SJCRH30 (cell line): ENCODE measurements at places on chromosomes 5 and 9.

- DNase-seq: no peak
Observed at GRCh38 chr9:14258660-14259239, 55.2 kb downstream of the NFIB start.

GRCh38 chr5:14821100-14821845 lies 50.3 kb downstream of the ANKH start:
- no peak for DNase-seq

DNA sequence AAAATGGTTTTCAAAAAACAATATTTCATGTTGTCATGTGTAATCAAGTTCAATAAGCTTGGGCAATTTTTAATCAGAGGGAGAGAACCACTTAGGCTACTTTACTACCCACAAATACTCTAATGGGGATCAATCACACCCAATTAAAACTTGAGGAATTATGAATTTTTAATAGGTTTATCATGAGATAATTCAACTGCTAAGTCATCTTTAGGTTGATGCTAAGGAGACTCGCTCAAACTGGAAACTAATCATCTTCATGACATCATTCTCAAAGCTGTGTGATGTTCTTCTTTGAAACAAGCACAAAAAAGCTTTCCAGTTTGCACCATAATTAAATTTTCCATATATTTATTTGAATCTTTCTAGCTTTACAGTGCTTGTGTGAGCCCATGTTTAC lies 867.5 kb downstream of the MAT2B start:
- no peak for DNase-seq

DNA sequence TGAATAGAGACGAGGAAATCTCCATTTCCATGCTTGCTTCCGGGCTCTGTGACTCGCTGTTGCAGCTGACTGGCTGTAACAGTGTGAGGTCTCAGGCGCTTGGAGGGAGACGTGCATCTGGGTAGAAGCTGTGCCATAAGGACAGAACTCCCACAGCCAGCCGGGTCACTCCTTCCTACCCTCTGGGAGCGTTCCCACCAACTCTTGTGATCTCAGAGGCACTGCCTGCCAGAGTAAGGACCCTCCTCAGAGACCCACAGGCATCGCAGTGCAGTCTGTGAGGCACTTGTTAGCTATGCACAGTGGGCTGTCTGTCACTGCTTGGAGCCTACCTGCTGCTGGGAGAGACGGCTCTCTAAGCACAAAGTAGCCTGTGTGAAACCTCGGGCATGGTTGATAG lies 203.4 kb upstream of the SEMA6A start:
- peak; percentile 78 for DNase-seq

- DNase-seq: no peak
Observed at GRCh38 chr9:17761984-17762676, 183.3 kb downstream of the SH3GL2 start.

- no peak for DNase-seq
Observed at GRCh38 chr5:173755319-173755718, 132.8 kb upstream of the CPEB4 start.

DNA sequence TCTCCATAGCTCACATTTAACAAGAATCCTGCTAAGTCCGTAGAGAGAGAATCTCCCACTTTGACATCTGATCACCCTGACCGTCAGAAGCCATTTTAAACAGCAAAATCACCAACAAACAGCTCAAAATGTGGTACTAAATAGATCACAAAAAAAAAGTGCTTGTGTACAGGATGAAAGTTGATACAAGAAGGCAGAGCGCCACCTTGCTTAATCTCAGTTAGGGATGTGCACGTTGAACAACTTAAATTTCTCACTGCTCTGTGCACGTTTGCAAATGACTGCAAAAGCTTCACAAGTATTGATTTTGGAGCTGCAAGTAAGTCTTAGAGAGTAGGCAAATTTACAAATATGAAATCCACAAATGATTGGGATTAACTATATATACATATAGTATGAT lies 63.1 kb upstream of the NREP start:
- peak; percentile 16 for DNase-seq

- no peak for DNase-seq
Observed at GRCh38 chr9:97617939-97618416, 15.2 kb downstream of the TSTD2 start.

- no peak for DNase-seq
Observed at GRCh38 chr9:91159664-91160121, 202.0 kb downstream of the AUH start.

DNA sequence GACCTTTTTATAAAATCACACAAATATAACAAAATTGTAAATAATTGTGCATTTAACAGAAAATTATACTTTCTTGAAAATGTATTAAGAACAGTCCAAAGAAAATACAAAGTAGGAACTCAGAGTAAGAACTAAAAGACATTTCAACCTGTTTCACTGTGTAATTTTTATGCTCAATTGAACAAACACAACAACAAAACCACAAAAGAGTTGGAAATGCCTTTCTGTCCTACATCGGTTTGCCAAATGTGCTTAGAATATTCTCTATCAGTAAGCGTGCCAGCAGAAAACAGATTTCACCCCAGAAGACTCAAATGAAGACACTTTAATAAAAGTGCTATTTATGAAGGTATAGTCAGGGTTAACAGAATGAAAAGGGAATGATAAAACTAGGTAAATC lies 592.1 kb downstream of the PRELID2 start:
- no peak for DNase-seq

DNA sequence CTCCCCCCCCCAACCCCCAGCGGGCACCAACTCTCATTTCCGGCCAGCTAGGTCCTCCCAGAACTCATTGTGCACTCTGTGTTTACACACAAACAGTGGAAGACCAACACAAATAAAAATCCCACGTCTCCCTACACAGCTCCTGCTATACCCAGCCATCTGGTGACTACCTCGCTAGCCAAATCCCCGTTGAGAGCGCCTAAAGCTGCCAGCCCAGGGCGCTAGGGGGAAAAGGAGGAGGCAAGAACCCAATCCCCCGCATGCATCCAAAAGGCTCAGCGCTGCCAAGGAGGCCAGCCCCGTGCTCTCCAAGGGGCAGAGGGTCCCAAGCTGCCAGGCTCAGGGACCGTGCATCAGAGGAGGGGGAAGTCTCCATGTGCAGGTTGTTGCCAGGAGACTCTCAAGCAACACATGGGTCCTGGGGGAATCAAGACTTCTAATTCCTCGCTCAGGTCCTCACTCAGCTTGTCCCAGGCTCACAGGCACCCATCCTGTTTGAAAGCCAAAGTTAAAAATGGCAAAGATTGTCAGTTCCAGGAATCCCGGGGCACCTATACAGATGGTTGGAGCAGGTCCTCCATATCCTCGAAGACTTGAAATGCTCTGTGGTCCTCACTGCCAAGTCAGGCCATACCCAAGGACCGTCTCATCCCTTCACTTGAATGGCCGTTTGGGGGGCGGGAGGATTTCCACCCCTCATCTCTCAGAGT lies 2.7 kb downstream of the ASTN2 start:
- DNase-seq: no peak

DNA sequence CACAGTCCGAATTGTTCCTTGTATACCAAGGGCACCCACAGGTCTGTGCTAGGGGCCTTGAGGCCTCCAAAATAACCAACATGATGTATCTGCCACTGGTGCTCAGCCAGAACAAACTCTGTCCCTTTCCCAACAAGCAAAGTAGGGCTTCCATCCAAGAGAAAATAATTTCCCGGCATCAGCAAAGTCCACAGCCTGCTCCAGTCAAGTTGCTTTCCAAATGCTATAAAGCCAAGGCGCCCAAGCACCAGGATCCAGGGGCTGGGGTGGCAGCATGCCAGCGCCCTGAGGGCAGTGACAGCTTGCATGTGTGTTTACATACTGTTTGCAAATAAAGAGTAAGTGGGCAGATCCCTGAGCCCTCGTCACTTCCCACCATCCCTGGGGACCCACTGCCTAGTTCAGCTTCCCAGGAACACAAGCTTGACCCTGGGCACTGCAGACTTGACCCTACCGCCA lies 155.9 kb downstream of the ERCC6L2 start:
- peak; percentile 91 for DNase-seq

GRCh38 chr5:122673343-122673742 lies 101.5 kb upstream of the SNX2 start:
- DNase-seq: no peak

DNA sequence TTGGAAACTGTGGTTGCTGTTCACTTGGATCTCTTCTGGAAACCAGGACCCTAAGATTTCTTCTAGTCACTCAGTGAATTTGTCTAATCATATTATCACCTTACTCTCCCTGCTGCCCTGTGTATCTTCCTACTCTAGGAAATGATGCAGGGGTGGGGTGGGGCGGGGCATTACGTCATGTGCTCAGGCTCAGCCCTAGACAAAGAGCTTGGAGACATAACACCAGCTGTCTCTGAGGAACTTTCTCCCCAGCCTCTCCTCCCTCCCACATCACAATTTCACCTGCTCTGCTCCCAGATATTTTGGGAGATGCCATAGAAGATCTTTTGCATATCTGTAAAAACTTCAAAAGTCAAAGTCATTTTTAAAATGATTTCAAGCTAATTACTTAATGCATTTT lies 470.4 kb downstream of the ZSWIM6 start:
- no peak for DNase-seq

DNA sequence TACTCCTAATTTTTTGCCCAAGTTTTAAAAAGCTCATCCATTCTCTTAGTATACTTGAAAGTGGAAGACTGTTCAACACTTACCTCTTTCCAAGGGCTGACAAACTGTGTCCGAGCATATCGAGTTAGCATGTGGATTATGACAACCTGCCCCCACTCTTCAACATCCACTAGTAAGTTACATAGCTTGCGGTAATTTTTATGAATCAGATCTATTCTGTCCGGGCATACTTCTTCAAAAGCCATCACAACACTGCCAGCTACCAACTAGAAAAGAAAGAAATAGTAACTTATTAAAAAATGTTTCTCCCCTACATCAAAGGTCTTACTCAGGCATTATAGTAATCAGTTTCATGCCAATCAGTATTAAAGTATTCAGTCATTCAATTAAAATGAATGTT lies 78.5 kb downstream of the AP3B1 start:
- DNase-seq: no peak

DNA sequence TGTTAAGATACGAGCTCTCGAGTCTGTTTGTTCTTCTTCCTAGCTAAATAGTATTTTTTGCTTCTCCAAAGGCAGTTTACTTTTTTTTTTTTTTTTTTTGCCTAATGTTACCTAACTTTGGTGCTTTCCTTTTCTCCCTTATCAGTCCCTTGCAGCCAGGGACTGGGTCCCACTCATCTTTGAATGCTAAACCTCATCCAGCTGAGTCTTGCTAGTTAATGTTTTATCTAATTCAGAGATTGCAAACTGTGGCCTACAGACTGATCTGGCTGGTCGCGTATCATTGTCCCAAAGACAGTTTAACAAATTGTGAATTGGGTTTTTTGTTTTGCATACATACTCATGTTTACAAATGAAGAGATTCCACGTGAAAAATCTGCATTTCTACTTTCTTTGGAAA lies 95.7 kb upstream of the EFNA5 start:
- DNase-seq: no peak

GRCh38 chr5:138833080-138833479 lies 42.1 kb downstream of the LRRTM2 start:
- DNase-seq: no peak

GRCh38 chr5:61307191-61307590 lies 24.9 kb upstream of the ZSWIM6 start:
- DNase-seq: no peak

GRCh38 chr5:8094304-8094703 lies 225.4 kb downstream of the MTRR start:
- DNase-seq: no peak

DNA sequence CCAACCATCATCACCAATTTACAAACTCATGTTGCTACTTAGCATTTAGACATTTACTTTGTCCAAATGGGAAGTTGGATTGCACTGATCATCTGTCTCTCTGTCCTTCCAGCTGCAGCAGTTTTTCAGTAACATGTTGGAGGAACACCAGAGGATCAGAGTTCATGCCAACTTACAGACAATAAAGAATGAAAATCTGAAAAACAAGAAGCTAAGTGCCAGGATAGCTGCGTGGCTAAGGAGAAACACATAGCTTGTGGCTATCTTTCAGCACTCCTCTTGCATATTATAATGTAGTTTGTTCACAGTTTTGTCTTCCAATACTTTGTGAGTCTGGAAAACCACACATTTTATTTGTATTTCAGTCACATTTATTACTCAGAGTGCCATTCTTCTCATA lies 6.4 kb upstream of the ARL14EPL start:
- no peak for DNase-seq

DNA sequence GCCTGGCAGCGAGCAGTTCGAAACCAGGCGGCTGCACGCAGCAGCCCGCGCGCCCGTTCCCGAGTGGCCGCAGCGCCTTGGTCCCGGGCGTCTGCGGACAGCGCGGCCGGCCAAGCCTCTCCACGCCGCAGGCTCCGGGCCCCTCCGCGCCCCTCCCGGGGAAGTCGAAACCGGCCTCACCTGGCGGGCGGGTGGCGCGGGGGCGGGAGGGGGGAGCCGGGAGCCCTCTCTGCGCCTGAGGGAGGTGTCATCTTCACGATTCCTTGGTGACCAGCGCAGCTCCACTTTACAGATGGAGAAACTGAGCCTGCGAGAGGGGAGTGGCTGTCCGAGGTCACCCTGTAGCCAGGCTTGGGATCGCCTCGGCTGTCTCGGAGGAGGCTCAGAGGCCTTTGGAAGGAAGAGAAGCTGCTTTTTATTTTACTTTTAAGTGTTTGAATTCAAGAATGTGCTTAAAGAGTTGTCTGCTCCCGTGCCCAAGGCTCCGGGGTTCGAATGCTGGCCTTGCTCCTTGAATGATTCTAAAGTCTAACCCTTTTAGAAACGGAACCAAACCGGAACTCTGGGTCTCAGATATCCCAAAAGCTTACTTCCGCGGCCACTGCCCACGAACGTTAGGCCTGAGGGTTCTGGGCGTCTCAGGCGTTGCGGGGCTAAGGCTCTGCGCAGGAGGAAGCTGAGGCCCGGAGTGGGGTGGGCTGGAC lies 662 bp downstream of the SUSD3 start:
- DNase-seq: no peak

- DNase-seq: no peak
Observed at GRCh38 chr5:15835514-15835913, 335.5 kb downstream of the FBXL7 start.

DNA sequence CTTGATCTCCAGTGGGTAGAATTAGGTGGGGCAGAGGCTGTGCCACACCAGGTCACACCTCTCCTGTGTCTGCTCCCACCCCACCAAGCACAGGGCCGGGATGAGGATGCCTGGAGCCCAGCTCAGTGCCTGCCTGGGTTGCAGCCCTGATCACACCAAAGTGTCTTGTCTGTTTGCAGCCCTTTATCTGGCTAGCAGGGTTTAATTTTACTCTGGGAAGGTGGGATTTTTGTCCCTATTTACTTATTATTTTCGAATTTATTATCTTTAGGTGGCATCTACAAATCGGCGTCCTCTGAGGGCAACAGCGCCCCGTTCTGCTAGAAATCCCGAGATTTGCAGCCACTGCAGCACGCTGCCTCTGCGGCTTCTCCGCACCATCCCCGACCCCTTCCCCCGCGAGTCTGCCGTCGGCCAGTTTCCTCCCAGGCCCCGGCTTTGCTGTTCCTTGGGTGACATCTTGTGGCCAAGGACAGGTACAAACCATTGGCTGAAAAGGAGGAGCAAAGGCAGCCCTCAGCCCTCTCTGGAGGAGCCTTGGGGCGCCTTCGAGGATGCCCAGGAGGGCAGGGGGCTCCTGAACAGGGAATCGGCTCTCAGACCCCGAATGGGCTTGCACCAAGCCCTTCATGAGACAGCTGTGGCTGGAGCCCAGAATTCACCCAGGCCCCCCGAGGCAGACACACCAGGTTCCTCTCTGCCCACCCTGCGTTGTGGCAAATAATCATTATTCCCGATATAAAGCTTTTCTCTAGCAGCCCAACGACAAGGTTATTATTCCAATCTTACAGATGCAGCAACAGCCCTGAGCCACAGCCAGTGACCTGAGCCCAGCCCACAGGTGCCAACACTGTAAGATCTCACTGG lies 113.0 kb downstream of the GAPVD1 start:
- DNase-seq: peak; percentile 91
